Kidney (tissue), 22 donors: ENCODE measurements at places on chromosomes 5 and 9. TPM values are rescaled to one million over a fixed set of nuclear protein-coding genes. Genes with fewer than 3 reads are reported as not detected.

DNA sequence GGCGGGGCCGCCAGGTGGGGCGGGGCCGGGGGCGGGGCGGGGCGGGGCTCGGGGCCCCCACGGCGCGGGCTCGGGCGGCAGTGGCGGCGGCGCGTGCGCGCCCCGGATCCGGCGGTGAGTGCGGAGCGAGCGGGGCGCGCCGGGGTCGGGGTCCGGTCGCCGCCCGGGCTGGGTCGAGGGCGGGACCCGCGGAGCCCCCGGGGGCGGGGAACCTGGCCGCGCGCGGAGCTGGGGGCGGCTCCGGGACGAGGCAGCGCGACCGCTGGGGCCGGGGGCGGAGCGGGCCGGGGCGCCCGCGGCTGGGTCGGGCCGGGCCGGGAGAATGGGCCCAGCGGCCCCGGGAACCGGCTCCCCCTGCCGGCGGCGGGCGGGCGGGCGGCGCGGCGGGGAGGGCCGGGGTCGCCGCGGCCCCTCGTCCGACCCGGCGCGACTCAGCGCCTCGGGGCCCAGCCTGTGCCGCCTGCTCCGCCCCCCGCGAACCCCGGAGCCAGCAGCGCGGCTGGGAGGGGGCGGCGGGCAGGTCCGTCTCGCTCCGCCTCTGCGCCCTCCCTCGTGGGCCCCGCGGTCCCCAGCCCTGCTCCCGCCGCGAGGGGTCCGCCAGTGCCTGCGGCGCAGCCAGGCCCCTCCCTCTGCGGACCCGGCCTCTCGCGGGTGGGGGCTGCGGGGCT, 3.1 kb downstream of the EGFL7 start:
- no peak overlapping the region for H3K4me3 ChIP-seq
- no peak for DNase-seq
- peaks cover 3% of the 10 kb centered on the region for H3K4me1 ChIP-seq
- H3K27me3 ChIP-seq = no peaks in the 10 kb centered on the region

Gene CFAP157
- 2.9 TPM for total RNA-seq

Gene FBP1
- 27.3 TPM for total RNA-seq

DNA sequence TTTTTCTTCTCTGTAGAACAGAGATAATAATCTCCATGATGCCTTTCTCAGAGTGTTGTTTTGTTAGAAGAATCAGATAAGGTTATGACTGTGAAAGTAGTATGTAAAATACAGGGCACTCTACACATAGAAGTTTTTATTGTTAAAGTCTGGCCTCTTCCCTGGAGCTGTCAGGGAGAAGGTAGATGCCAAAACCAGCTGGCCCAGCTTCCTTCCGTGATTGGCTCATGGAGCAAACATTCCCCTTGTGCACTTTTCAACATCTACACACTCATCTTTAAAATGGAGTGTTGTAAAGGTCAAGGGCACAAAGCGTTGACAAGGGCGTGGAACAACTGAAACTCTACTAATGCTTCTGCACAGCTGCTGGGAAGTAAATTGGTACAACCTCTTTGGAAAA, 7.4 kb upstream of the RNF183 start:
- H3K4me1 ChIP-seq = no peaks in the 10 kb centered on the region
- H3K36me3 ChIP-seq = no peaks in the 10 kb centered on the region
- no peaks in the 10 kb centered on the region for H3K27me3 ChIP-seq
- no peak for DNase-seq

Gene TPM2
- total RNA-seq = 218 TPM
